Panc1 (cell line): ENCODE measurements at places on chromosomes 1 and 21.

GRCh38 chr1:87100271-87100670 is 185.8 kb downstream of the HS2ST1 start:
- no peak for DNase-seq

- no peak for DNase-seq
These were observed 171.0 kb downstream of the LRRC40 start for GRCh38 chr1:70034403-70034802.

- DNase-seq = no peak
These were observed 20.5 kb upstream of the NRDC start for GRCh38 chr1:51899022-51899421.

DNA sequence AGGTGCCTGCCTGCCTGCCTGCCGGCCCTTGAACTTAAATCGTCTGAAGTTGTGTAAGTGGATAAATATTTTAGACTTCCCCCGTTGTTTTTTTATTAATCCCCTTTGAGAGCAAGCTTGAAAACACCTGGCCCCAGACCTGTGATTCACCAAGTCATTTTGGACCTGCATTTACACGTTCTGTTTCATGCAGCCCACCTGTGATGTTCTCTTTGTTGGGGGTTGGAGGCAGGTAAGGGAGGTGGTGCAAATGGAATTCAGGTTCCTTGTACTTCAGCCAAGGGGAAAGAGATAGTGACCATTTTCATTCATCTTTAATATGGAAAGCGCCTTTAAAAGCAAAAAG is 1.2 kb downstream of the SLC37A1 start:
- no peak for DNase-seq

DNA sequence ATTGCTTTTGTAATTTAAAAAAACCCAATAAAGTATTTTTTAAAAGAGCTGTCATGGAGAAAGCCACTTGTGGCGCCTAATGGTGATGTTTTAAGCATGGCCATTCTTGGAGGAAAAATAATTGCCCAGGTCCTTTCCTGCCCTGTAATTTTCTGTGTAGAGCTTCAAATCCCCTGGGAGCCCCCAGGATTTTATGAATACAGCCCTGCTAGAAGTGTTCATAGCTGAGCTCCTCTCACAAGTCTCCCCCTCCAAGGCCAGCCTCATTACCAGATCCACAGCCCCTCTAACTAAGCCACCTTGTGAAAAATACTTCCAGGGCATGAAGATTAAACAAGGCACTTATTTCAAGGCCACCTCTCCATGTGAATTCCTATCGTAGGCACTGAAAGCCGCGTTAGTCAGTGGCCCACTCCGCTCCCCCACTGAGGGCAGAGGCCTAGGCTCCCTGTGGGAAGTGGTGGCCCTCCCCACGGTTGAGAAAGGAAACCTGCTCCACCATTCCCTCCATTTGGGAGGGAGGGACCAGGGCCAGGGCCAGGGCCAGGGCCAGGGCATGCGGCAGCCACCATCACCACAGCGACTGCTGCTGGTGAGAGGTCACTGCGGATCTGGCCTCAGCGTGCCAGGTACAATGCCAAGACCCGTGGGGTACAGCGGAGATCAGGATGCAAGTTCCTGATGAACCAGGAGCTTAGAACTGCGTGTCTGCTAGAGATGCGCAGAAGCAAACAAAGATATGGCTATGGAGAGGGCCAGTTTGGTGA is 83.1 kb downstream of the KCNN3 start:
- no peak for DNase-seq

DNA sequence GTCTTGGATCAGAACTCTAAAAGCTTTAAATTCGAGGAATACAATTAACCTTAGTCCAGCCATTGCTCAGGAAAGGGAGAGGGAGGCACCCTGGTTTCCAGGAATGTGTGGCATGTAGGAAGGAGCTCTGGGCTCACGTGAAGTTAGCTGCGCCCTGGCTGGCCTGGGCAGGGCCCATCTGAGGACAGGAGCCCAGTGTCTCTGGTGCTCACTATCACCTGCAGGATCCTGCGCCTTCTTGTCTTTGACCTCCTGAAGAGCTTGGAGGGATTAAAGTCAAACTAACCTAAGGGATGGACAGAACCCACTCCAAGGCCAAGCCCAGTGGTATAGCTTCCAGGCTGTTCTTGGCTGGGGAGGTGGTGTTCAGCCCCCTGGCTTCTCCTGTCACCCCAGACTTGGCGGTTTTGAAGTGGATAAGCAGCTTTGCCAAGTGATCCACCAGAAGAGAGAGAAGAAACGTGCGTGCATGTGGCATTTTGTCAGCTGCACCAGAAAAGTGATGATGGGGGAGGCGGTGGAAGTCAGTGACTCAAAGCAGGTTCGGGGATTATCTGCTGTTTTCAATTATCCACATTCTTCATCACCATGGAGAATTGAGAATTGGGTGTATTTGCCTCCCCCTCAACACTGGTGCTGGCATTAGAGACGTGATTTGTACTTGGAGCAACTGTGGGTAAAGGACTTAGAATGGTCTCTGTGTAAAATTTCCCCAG is 11.9 kb upstream of the KCNN3 start:
- DNase-seq = no peak

DNA sequence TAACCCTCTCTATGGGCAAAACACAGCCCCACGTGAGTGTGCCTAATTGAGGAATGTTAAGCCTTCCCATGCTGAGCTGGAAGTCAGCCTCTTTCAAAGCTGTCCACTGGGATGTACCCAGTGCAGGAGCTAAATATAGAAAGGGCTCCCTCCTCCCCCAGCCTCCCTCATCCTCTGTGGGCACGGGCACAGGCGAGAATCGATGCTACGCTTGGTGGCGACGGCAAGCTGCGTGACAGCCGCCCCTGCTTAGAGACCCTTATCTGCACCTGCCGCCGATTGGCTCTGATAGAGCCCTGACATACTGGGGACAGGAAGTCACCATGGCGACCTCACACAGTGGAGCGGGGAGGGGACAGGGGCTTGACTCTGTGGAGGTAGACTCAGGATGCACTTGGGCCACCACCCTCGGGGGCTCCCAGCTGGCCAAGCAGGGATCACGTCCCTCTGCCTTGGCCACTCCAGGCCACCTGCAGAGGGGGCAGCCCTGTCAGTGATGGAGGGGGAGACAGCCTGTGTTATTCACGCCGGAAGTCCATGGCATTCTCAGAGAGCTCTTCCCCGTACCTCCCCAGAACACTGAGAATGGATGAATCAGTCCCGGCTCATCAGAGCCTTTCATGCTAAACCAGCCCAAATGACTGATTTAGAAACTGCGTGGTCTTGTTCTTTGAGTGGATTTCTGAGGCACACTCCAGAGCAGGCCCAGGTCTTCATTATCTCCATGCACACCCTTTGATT is 84.8 kb downstream of the KCND3 start:
- no peak for DNase-seq

DNA sequence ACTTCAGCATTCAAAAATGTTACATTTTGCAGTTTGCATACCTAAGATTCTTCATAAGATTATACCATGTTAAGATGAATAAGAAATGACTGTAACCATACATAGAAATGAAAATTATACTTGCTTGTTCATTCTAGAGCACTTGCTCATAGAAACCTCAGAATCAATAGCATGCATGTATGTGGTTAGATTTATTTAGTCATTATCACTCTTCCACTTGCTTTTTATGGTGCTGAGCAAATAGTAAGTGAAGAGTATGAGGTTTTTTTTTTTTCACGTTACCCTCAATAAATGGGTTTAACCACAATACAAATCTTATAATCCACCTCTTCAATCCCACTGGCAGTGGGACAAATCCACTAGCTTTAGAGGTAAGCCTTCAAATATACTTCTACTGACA is 84.7 kb downstream of the LRRC53 start:
- DNase-seq = no peak
